ENCODE measurements at places on chromosomes 2 and 18.

DNA sequence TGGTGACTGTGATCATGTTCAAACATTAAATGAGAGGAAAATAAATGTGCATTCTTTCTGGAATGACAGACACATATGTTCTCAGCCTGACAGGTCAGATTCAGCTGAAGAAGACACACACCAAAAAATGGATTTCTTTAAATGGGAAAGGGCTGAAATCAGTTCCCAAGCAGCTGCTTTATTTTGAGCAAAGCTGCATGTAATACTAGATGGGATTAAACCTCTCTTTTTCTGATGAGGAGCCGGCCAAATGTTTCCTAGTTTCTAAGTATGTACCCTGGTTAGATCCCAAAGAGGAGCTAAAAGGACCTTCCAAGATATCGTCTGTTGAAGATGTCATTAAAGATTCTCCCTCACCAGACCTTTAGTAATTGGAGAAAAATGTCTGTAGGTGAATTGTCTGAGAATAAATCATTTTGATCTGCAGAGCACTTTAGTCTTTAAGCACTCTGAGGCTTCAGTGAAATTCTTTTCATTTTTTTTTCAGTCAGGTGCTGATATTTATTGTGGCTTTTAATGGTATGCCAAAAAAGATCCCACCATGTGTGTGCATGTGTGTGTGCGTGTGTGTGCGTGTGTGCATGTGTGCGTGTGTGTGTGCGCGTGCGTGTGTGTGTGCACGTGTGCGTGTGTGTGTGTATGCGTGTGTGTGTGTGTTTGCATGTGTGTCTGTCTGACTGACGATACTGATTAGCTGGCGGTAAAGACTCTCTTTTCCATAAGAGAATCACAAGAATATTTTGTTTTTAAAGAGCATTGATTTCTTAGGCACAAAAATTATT, 175.8 kb downstream of the IRS1 start:
- DNase-seq: no peak
- H3K4me3 ChIP-seq: no peak overlapping the region
- H3K27me3 ChIP-seq: no peaks in the 10 kb centered on the region
- H3K27ac ChIP-seq: no peak overlapping the region

DNA sequence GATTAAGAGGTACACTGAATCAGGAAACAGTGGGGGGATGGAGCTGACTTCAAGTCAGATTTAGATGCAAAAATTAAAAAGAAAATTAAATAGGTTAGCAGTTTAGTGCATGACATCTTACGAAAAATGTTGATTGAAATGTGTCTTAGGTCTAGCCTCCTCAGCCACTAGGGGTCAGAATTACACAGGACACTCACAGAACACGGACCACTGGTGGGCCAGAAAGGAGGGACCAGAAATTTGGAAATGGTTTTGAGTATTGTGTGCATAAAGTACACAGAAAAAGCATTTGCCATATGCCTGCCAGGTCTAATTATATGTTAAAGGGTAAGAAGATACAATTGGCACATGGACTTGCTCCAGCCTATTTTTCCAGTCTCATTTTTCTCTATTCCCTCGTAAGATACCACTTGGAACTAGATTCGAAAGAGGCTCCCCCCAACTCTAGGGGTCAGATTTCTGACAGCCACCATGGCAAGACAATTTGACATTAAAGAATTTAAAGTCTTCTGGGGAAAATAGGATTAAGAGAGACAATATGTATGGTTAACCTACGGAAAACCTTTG, 550.2 kb upstream of the SETBP1 start:
- no peaks in the 10 kb centered on the region for H3K27me3 ChIP-seq
- H3K4me3 ChIP-seq: no peak overlapping the region
- DNase-seq: no peak
- H3K4me1 ChIP-seq: no peaks in the 10 kb centered on the region
- H3K27ac ChIP-seq: no peak overlapping the region
- H3K36me3 ChIP-seq: no peaks in the 10 kb centered on the region

- no peaks in the 10 kb centered on the region for H3K4me1 ChIP-seq
- H3K36me3 ChIP-seq: peaks cover 9% of the 10 kb centered on the region
- DNase-seq: no peak
- no peak overlapping the region for H3K27ac ChIP-seq
These were observed 70.5 kb downstream of the ZNF236 start for GRCh38 chr18:76892832-76893231.

- no peaks in the 10 kb centered on the region for H3K36me3 ChIP-seq
- no peak overlapping the region for H3K27ac ChIP-seq
- no peak for DNase-seq
- no peak overlapping the region for H3K4me3 ChIP-seq
- H3K27me3 ChIP-seq: no peaks in the 10 kb centered on the region
- H3K4me1 ChIP-seq: peaks cover 9% of the 10 kb centered on the region
These were observed 19.0 kb upstream of the DIPK1C start for GRCh38 chr18:74476140-74476539.

DNA sequence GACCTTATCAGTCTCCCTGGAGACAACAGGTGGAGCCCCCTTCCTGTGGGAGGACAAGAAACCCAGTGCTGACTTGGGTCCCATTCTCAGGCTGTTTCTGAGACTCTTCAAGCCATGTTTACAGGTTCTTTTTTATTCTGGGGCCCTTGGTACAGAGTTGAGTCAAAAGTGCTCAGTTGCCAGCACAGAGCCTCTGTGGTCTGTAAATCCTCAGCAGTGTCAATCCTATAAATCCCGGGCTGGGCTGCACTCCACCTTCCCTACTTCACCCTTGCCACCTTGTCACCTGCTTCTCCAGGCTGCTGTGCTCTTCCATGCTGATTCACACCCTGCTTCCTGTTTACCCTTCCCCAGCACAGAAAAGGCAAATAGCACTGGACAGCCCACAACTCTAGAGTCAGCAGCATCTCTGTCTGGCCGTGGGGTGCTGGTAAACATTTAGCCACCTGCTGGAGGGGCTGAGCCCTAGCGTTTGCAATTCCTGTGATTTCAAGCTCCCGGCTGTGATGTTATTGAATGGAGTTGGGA, 74.7 kb downstream of the TNFRSF11A start:
- no peaks in the 10 kb centered on the region for H3K36me3 ChIP-seq
- no peaks in the 10 kb centered on the region for H3K27me3 ChIP-seq
- DNase-seq: no peak
- no peak overlapping the region for H3K4me3 ChIP-seq
- H3K27ac ChIP-seq: no peak overlapping the region
- no peaks in the 10 kb centered on the region for H3K4me1 ChIP-seq

DNA sequence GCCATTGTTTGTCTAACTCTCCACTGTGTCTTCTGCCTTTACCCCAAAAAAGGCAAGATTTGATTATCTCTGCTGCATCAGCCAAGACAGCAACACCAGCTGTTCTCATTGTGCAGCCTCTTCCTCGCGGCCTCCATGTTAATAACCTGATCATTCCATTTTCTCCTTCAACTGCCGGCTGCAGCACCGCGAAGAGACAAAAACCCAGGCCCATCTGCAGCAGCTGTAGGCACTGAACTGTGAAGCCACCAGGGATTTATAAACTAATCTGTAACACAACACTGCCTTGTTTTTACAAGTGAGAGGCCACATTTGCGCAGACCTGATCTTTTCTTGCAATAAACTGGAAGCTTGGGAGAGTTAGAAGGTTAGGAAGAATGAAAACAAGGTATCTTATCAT, 147.8 kb downstream of the SATB2 start:
- DNase-seq: no peak
- H3K4me1 ChIP-seq: no peaks in the 10 kb centered on the region
- H3K4me3 ChIP-seq: no peak overlapping the region

DNA sequence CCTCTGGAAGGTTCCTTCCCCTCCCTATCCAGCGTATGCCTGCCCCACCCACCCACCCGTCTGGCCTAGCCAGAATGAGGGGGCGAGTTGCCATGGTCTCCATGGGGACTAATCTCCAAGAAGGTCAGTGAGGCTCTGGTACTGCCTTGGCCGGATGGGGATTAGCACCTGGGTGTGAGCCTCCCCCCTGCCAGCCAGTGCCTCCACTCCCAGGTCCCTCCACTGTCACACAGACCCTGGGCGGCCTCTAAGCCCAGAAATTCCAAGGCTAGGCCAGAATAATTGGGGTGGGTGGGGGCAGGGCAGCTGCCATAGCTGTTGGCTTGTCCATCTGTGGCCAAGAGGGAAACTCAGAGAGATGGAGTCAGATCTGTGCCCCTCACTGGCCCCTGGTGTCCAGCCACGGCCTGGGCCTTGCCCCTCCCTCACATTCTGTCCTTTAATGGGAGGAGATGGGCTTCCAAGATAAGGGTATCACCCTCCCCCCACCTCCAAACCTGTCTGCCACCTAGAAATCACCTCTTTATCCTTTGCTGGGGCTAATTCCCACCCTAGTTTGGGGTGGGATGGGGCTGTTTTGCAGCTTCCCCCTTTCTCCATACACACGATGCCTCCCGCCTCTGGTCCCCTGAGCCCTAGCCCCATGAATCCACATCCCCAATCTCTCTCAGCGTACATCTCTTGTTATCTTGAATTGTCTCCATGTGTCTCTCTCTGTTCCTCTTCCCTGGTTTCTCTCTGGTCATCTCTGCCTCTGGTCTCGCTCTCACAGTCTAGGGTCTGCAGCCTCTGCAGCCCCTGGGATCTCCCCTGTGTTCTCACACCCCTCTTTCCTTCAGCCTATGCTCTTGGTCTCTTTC, 6.0 kb upstream of the CRYBA2 start:
- no peak for DNase-seq
- peak overlapping the region; percentile 26 for H3K27ac ChIP-seq
- H3K36me3 ChIP-seq: no peaks in the 10 kb centered on the region
- no peaks in the 10 kb centered on the region for H3K27me3 ChIP-seq

DNA sequence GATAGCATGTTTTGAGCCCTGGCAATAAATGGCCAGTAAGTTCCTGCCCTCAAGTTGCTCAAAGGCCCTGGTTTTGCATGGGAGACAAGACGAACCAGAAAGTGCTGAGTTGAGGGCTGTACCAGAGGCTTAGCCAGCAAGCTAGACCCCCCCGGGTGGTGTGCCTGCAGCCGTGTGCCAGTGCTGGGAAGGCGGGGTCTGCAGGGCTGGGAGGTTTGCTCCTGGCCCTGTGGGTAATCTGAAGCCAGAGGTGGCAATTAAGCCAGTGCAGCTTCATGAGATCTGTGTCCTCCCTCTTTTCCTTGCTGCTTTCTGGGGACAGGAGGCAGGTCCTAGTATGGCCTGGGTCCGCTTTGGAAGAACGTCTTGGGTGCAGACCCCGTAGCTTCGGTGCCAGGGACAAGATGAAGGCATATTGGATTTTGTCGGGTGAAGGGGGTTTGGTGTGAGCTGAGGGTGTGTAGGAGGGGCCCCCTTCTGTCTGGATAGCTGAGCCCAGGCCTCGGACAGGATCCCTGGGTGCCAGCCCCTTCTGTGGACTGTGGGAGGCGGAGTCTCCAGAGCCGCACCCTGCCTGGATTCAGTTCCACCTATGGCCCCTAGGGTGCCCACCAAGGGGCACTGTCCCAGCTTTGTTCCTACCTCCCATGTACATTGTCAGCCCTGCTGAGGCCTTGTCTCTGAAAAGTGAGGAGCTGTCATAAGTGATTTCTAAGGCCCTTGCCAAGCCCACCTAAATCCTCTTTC, 15.6 kb downstream of the ATOH8 start:
- no peak overlapping the region for H3K4me3 ChIP-seq
- no peak for DNase-seq
- H3K27ac ChIP-seq: no peak overlapping the region
- no peaks in the 10 kb centered on the region for H3K27me3 ChIP-seq
- peaks cover 18% of the 10 kb centered on the region for H3K4me1 ChIP-seq
- H3K36me3 ChIP-seq: no peaks in the 10 kb centered on the region

DNA sequence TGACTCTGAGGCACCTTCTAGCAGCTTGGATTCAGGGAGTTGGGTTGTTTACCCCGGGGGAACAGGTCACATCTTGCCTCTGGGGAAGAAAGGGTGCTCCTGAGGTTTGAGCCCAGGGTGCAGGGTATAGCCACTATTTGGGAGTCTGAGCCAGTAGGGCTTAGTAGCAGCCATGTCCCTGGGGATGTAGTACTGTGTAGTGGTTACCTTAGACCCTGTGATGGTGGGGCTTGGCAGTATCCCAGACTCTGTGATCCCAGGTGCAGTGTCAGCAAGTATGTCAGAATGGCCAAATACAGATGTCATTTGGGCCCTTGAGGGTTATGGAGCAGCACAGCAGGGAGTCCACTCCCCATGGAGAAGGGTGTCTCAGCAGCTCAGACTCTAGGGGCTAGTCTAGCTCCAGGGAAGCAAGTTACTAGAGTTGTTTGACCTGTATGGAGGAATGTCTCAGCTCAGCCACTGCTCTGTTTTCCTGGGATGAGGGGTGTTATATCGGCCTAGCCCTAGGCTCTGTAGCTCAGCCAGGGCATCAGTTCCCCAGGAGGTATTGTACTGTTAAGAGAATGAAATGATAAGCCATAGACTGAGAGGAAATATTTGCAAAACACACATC, 151.3 kb downstream of the UBR3 start:
- no peaks in the 10 kb centered on the region for H3K27me3 ChIP-seq
- H3K4me1 ChIP-seq: no peaks in the 10 kb centered on the region
- H3K4me3 ChIP-seq: no peak overlapping the region
- no peak overlapping the region for H3K27ac ChIP-seq
- H3K36me3 ChIP-seq: no peaks in the 10 kb centered on the region

DNA sequence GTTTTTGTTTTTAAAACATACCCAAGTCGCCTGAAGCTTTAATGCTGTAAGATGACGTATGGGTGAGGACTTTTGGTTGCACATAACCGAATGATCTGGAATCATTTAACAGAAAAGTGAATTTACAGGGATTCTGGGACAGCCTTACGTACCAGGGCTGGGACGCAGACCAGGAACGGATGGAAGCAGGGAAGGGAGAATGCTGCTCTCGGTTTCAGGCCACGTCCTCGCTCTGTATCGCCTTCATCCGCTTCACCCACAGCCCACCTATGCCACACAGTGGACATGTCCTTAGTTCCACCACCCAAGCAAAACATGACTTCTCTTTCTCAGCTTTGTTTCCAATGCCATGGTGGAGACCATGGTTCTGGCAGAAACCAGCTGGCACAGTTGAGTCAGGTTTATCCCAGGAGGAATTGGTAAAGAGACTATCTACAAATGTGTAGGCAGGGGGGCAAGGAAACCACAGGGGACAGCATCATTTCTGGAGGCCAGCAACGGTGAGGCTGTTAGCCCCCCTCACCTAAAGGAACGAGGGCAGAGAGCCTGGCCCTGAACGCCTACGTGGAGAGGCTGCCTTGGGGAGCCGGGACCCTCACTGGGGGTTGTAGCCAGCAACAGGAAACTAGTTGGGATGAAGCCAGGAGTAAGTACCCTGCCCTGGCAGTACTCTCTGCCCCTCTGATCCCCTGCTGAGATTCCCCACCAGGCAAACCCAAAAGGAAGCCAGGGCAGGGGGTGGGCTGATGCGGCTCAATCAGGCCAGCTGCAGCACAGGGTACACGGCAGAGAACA, 132.5 kb downstream of the NDUFA10 start:
- H3K36me3 ChIP-seq: no peaks in the 10 kb centered on the region
- H3K4me3 ChIP-seq: no peak overlapping the region
- no peak overlapping the region for H3K27ac ChIP-seq
- no peak for DNase-seq

All from pancreas (tissue), 10 donors.